ENCODE measurements at places on chromosomes 3 and 15.

DNA sequence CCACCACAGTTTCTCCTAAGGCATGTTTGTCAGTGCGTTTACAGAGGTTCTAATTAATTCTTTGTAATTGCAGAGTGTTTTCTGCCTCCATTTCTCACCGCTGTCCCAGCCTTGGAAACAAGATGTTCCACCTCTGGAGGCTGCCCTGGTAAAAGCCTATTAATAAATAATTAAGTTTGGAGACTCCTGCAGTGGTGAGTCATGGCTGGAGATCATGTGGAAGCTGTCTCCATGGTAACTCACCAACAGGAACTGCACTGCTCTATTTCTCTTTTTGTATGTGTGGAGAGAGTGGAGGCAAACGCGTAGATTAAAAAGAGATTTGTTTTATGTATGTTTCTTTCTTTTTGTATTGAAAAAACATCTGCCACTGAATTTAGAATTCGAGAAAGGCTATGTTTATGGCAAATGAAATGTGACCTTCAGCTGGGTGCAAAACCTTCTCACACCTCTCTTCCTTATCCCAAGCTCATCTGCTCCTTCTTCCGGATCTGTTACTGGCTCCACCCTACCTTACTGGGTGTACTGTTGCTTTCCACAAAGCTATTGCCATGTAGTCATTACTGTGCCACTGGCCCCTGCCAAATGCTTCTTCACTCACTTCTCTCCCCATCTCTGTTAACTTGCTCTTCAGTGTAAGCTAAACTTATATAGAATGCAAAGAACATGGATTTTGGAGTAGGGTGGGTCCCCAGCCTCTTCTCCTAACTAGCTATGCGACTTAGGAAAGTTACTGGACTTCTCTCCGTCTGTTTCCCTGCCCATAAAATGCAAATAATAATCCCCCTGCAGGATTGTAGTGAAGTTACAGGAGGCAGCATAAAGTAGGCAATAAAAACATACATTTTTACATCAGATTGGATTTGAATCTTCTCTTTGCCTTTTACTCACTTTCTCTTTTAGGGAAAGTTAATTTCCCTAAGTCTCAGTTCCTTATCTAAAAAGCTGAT, 778.5 kb downstream of the NTRK3 start:
- DNase-seq: peak; percentile 49

DNA sequence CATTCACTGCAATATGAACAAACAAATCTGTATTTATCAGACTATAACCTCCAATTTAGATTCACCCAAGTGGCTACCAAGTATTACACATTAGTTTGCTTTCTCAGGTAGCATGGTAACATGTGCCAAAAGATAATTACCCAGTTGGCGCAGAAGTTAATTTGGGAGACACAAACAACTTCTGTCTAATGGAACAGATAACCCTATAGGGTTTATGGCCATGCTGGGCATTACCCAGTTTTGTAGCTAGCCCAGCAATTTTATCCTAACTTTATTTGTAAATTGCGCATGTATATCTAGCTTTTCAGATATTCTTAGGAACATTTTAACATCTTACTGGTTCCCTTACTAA, 780 bp downstream of the RPL22L1 start:
- DNase-seq: no peak

GRCh38 chr3:137294839-137295238, 337.1 kb downstream of the IL20RB start:
- no peak for DNase-seq

- peak; percentile 82 for DNase-seq
Measured at GRCh38 chr3:185332026-185332735, 30.8 kb upstream of the MAP3K13 start.

GRCh38 chr3:108698461-108698860, 58.7 kb downstream of the RETNLB start:
- no peak for DNase-seq

- no peak for DNase-seq
Measured at GRCh38 chr3:110062716-110063115, 725.4 kb upstream of the DPPA4 start.

DNA sequence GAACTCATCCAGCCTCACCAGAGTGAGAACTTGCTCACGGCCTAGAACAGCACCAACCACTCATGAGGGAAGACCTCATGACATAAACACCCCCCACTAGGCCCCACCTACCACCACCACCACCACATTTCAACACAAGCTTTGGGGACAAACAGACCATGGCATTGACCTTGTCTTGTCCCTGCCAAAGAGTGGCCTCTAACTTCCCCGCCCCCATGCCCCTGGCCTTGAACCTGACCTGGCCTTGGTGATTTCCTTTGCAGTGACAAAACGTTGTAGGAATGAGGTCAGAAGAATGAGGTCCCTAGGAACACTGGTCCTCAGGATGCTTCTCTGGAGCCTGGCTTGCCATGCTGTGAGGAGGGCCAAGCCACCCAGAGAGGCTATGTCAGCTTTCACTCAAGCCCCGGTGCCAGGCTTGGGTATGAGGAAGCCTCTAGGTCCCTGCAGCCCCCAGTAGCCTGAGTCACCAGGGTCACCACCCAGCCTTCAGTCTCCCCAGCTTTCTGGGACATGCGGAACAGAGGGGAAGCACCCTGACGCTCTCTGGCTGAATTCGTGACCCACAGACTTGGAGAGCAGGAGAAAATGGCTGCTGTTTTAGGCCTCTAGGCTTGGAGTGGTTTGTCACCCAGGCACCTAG, 57.9 kb downstream of the TPRA1 start:
- no peak for DNase-seq

GRCh38 chr15:39432026-39432425, 148.9 kb upstream of the THBS1 start:
- DNase-seq: no peak

- no peak for DNase-seq
Measured at GRCh38 chr15:19944261-19944888, 597.2 kb downstream of the GOLGA6L6 start.

DNA sequence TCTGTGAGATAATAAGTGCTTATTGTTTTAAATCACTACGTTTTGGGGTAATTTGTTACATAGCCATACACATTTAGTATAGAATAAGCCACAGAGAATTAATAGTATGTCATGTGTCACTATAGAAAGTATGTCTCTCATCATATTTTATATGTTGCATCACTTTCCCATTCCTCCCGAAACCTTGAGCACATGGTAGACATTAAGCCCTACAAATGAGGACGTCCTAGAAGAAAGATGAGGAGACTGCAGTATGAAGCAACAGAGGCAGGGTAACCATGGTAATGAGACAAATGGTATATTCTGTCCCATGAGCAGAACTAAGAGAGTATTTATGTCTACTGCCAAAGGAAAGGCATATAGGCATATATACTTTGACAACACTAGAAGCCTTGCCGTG, 720.2 kb downstream of the ROBO1 start:
- no peak for DNase-seq

DNA sequence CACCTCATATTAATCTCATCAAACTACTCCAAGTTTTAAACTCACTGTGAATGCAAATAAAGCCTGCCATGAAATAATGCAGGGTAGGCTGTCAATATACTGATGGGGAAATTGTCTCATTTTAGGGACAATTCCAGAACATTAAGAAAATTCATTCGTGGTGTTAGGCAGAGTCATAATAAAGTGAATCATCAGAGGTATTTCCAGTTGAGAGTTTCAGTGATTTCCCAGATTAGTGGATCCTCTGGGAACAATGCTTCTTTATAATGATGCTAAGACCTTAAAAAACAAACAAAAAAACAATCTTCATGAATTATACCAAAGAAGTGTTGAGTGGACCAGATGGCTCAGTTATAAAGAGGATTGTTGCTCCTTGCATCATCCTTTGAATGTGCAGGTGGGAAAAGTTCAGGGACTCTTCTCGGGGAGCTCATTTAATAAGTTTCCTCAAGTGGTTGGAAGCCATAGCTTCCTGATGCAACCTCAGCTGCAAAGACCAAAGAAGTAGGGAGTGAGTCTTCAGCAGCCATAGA, 360.9 kb upstream of the TRIM42 start:
- no peak for DNase-seq

DNA sequence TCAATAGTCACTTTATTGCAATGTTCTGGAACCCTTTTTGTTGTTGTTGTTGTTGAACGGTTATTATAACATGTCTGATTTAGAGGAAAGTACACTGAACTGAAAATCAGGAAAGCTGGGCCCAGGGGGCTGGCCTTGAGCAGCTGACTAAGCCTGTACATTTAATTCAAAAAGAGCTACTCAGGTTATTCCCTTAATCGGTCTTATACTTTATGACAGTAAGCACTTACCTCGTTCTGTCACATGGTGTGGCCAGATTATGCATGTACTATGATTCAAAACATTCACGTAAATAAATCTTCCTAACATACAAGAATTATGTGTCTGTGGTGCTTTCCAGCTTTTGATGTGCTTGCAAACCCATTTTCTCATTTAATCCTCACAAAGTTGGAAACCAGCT, 382.5 kb upstream of the TPRG1 start:
- DNase-seq: peak; percentile 30

DNA sequence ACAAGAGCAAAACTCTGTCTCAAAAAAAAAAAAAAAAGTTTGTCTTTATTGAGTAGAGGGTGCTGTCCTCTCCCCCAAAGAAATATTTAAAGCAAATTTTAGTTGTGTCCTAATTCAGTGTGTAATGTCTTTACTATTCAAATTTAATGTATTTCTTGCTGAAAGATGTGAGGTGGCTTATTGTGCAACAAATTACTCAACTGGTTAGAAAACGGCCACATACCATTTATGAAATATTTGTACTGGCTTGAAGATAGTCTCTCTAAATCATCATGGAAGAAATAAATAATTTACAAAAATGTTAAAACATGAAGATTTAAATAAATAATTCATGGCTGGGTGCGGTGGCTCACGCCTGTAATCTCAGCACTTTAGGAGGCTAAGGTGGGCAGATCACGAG, 63.0 kb downstream of the SLTM start:
- DNase-seq: peak; percentile 60

DNA sequence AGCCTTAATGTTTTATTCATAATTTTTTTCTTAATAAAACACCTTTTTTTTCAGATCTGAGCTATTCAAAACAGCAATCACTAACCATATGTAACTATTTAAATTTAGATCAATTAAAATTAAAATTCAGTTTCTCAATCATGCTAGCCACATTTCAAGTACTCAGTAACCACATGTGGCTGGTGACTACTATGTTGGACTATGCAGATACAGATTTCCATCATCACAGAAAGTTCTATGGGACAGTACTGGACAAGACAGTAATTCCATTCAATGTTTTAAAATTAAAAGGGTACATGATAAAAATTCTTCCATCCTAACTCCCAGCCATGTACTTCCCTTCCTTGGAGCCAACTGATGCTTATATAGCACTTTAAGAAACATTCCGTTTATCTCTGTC, 119.3 kb downstream of the GLDN start:
- DNase-seq: no peak

GRCh38 chr3:135896613-135897012, 68.9 kb upstream of the PPP2R3A start:
- DNase-seq: peak; percentile 48

DNA sequence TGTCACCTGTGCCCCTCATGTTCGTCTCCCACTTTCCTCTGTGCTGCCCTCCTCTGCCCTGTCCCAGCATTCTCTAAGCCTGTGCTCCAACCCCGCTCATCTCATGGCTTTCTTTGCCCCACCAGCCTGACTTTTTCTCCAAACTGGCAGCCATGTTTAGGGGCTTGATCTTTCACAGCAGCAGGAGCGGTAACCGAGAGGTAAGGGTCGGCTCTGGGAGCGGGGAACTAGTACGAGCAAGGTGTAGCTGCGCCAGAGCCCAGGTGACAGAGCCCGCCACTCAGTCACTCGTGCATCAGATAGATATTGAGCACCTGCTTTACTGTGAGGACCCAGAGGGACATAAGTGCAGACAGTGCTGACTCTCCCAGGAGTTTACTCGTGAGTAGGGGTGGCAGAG, 13.4 kb downstream of the MAN2A2 start:
- no peak for DNase-seq

DNA sequence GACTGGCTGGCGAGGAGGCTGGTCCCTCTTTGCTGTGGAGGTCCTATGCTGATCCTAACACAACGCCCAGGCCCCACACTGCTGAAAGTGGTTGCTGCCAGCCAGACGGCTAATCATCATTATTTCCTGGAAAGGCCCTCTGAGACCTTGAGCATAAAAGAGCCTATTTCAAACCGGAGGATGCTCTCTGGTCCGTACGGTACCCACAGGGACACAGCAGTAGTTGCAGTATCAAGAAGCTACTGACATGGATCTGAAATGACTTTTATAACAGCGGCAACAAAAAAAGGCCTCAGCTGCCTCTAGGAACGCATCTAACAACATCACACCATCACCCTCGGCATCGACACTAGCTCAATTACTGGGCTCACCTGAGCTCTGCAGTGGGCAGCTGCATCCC, 59.1 kb upstream of the FOXB1 start:
- no peak for DNase-seq

DNA sequence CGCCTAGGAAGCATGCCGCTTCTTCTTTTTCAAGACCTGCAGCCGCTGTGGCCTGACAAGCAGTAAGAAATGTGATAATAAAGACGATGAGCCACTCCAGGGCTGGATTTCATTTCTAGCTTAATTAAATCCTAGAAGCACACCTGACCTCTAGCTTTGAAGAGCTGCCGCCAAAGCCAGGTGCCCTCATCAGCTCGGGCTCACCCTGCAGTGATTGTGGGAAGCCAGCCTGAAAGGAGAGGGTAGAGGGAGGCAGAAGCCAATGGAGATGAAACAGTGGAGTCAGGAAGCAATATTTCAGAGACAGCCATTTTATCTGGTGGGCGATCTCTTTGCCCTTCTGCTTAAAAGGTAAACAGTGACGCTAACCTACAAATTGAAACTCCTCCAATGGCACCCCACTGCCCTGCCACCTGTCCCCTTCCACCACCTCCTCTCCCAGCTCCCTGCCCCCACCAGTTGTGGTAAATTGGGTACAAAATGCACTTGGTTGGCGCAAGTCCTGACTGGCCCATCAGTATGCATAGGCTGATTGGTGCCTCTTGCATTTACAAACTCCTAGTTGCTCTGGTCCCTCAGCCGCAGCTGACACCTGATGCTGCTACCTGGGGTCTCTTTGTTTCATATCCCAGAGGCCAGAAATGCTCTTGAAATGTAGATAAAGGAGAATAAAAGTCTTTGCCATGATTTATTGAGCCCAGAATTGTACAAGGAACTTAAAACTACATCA, 385.3 kb downstream of the PDCD6IP start:
- no peak for DNase-seq

DNA sequence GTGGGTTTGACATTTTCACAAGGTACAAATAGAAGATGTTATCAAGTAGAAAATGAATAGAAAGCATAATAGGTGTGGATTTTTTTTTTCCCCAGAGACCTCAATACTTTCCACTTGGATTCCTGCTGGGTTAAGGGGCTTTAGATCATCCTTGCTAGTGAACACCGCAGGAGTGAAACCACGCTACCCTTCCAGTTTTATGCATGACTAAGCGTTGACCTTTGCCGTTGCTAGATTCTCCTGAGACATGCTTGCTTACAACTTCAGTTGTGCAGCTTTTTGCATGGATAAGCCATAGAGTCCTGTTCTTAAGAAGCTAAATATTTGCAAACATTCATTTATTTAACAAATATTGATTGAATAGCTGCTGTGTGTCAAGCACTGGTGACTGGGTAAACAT, 299.7 kb upstream of the LMCD1 start:
- DNase-seq: no peak

GRCh38 chr3:130379274-130379673, 33.8 kb downstream of the COL6A5 start:
- DNase-seq: no peak

- no peak for DNase-seq
Measured at GRCh38 chr3:36501616-36502015, 121.3 kb downstream of the STAC start.

Data from IMR-90 (cell line).